Small intestine (tissue), 16 donors: ENCODE measurements at places on chromosomes 3 and 15.

- peak; percentile 27 for DNase-seq
Observed at GRCh38 chr3:94401466-94401865, 338.6 kb downstream of the NSUN3 start.

- no peak for DNase-seq
Observed at GRCh38 chr3:10766049-10766705, 49.9 kb upstream of the SLC6A11 start.

DNA sequence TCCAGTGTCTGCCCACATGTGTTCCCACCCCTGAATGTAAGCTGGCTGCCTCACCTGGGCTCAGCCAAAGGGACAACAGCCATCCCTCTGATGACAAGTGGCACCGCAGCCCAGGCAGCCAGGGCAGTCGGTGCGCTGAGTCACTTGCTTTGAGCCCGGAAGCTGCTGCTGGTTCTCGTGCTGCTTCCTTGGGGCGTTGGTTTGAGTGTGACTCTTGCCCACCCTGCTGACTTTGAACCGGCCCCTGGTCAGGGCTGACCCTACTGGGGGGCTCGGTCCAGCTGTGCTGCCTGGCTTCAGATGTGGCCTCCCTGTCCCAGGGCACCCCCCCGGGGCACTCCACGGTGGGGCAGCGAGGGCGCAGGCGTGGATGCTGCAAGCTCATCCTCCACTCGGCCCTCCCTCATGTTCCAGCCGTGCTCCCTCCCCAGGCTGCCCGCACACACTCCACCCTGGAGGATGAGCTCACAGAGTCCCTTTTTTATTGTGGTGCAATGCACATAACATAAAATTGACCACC lies 62.1 kb downstream of the EFCAB12 start:
- DNase-seq, result no peak

- peak; percentile 32 for DNase-seq
Observed at GRCh38 chr3:73759297-73759711, 134.6 kb upstream of the PDZRN3 start.

GRCh38 chr3:151135541-151136337 lies 50.3 kb downstream of the MED12L start:
- no peak for DNase-seq

DNA sequence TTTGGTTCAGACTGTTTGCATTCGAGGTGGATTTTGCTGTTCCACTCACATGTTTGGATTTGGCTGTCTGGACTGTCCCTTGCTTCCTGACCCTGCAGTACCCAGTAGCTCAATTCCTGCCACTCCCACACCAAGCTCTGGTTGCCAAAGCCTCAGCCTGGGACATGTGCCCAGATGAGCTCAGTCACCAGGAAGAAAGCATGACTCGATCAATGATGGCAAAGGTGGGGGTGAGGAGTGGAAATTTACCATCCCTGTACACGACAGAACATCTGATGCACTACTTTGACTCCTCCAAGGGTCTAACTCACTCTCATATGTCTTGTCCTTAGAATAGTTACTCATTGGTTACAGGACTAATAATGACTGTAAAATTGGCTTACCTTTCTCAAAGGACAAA lies 45.2 kb downstream of the ZNF385D start:
- no peak for DNase-seq

- no peak for DNase-seq
Observed at GRCh38 chr3:30810625-30811024, 83.8 kb downstream of the GADL1 start.

- no peak for DNase-seq
Observed at GRCh38 chr3:165852711-165853110, 15.5 kb upstream of the BCHE start.

DNA sequence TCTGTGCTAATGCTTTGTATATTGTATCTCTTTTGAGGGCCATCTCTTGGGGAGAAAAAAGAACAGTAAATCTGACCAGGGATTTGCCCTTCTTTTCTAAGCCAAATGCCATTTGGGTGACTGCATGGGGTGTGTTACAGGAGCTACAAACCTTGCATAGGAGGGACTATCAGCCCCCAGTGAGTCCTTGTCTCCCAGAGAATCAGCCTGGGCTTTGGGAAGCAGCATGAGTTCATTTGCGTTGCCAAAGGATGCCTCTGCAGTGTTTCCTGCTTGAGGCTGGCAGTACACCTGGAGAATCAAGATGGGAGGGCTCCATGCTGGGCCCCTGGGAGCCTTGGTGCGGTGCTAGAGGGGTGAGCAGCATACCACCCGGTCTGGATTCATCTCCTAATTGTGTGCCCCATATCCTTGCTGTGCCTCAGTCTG lies 49.6 kb upstream of the POLG start:
- DNase-seq, result no peak

DNA sequence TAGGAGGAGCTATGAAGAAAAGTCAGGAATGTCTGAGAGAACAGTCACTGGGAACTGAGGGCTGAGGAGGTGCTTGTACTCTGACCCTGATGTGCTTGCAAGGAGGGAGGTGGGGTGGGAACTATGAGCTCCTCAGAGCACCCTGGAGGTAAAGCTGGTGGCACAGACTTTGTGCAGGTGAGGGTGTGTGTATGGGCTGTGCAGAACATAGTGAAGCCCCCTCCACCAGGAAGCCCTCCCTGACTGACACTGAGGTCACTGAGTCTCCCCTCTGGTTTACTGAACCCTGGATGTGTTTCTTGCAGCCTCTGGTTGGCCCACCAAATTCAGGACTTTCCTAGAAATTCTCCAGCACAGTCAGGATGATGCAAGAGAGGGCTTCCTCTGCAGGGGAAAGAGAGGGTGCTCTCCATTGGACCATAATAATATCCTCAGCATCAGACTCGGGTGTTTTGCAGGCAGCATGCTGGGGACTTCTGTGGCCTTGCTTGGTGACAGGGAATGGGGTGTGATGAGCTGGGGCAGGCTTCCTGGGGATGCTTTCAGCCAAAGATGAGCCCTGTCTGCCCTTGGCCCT lies 1.5 kb upstream of the ISLR start:
- DNase-seq, result peak; percentile 6

DNA sequence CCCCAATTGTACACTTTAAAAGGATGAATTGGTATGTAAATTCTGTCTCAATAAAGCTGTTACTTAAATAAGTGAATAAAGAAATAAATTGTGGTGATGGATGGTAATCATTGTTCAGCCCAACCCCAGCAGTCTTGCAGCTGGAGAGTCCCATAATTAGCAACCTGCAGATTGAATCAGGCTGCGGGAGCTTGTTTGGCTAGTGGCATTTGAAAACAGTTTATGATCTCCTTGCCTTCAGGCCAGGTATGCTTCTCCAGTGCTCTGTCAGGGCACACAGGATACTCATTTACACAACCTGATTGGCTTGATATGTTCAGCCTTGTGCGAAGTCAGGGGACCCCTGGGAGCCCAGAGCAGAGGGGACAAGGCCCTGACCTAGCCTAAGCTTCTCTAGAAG lies 16.5 kb upstream of the TSEN2 start:
- no peak for DNase-seq

DNA sequence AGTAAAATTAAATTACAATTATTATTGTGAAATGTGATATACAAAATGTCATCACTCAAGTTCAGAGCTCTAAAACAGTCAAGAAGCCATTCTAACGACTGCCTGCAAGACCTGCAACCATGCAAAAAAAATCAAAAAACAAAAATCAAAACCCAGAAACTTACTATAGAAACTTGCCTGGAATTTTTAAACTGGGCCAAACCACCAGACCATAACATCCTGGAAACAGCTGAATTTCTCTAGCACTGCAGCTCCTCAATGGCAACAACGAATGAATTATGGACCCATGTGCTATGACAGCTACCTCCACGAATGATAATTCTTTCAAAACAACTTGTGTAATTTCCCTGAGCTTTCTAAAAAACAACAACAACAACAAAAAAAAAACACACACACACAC lies 130.0 kb upstream of the KCNMB2 start:
- no peak for DNase-seq

DNA sequence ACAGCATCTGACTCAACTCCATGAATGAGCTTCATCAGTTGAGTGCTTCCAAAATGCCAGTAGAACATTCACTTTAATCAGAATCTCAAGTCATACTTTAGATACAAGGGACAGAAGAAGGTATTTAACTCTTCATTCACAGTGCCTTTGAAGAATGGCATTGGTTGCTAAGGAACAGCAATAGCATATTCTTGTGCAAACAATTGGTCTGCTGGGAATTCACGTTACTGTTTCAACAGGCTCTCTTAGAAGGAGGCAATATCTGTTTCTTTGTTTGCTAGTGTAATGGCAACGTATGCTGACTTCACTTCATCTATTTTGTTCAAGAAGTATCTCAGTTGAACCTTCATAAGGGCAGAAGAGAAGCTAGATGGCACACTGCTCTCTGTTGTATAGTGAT lies 113.9 kb downstream of the TMEM108 start:
- DNase-seq, result no peak

- no peak for DNase-seq
Observed at GRCh38 chr3:126124896-126125295, 41.0 kb upstream of the SLC41A3 start.

DNA sequence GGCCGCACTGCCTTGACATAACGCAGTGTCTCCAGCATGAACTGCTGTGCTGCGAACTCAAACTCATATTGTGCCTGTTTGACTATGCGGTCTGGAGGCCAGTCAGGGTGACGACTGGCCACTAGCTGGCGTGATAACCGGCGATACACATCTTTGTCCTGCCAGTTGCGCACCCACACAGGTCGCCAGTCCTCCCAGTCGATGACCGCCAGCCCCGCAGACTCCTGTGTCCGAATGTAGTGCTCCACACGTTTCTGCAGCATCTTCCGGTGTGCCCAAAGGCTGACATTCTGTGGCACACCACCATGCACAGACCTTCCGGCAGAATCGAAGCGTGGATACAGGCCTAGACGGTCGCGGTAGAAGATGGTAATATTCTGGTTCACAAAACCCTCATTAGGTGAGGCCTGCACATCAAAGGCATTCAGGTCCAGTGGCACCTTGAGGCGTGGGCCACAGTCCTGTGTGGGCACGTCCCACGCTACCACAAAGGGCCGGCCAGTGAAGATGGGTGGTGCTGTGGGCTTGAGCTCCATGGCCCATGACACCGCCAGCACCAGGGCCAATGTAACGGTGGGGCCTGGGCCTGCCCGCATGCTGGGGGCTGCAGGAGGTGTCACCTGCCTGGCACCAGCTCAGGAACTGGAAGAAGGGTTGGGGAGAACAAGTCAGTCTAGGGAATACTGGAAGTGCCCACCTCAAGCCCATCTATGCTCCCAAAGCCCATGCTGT lies 2.5 kb downstream of the HYAL2 start:
- no peak for DNase-seq

- DNase-seq, result no peak
Observed at GRCh38 chr15:65106011-65106590, 8.9 kb downstream of the UBAP1L start.

- DNase-seq, result no peak
Observed at GRCh38 chr3:40310705-40311104, 1.2 kb downstream of the EIF1B start.

- no peak for DNase-seq
Observed at GRCh38 chr3:5140230-5140621, 18.1 kb downstream of the ARL8B start.

GRCh38 chr15:38551720-38552648 lies 12.6 kb downstream of the RASGRP1 start:
- DNase-seq, result no peak

- peak; percentile 88 for DNase-seq
Observed at GRCh38 chr15:48330105-48330785, 984 bp upstream of the DUT start.

- DNase-seq, result no peak
Observed at GRCh38 chr3:119700920-119701734, 1.7 kb upstream of the CFAP91 start.

GRCh38 chr3:7074217-7074616 lies 213.3 kb downstream of the GRM7 start:
- DNase-seq, result no peak

GRCh38 chr3:150303768-150304167 lies 104.3 kb upstream of the TSC22D2 start:
- no peak for DNase-seq

- DNase-seq, result no peak
Observed at GRCh38 chr3:139559541-139559940, 20.0 kb upstream of the RBP1 start.

DNA sequence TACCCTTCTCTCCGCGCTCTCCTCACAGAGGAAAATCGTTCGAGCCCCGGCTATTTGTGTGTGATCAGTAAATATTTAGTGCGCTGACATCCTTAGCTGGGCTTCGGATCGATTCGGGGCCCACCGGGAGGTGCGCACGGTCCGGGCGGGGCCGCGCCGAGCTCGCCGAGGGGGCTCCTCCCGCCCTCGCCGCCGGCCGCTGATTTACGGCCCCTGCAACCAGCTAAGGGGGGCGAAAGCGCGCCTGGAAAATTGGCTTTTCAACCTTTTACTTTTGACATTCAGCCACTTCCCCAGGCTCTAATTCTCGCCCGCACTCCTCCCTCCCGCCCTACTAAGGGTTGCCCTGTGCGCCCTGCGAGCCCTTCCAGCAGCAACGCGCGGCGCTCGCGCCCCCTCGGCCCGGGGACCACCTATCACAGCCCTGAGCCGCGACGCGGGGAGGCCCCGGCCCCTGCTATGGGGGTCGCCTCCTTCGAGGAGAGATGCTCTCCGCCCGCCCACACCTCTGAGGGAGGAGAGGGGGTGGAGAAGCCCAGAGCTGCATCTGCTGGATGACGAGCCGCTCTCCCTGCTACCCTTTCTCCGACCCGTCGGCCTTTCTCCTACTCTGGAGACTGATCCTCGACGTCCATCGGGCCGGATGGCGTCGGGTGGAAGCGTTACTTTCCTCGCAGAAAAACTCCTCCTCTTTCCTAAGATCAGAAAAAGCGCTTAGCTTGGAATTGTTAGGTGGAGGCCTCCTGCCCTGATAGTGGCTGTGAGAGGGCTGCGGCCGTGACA lies 7.8 kb upstream of the NR2F2 start:
- DNase-seq, result no peak

DNA sequence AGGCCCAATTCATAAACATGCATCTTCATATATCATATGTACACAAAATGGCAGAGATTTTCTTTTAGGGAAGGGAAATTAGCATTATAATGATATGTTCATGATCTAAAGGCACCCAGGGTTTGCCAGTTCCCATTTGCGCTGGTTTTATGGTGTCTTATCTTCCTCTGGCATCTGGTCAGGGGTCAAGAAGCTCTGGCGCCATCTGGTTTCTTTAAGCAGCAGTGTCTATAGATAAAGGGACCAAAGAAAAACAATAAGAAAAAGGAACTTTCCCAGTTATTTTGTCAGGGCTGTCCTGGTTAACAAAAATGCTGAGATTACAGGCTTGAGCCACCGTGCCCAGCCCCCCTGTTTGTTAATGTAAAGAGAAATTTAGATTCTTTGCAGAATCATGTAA lies 3.3 kb upstream of the DCP1A start:
- peak; percentile 72 for DNase-seq

DNA sequence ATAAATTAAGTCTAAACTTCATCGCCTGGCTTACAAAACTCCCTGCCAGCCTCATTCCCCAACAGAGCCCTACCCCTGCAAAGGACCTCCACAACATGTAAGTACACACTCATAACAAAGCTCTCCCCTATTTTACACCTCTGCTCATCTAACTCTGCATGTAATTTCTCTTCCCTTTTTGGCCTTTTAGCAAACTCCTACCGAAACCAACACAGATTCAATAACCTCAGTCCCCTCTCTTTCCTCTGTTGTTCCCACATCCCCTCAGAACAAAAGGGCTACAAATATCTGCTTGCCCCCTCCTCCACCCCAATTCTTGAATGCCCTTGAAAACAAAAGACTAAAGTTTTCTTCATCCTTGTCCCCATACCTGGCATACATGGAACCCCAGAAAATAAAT lies 662 bp downstream of the UBL7 start:
- no peak for DNase-seq

- no peak for DNase-seq
Observed at GRCh38 chr3:148906667-148907066, 41.6 kb downstream of the CPA3 start.
